ENCODE measurements at places on chromosomes 6 and 20. TPM values are rescaled to one million over a fixed set of nuclear protein-coding genes. Genes with fewer than 3 reads are reported as not detected.
A peak's percentile ranks its signal among the peaks of the same experiment; 100 is the strongest.

Gene ZC3H12D
- 225 TPM for total RNA-seq

Gene MLN
- not detected for total RNA-seq

Gene STK38
- 26.1 TPM for total RNA-seq

Gene ADGRF5
- total RNA-seq = not detected

Gene HDGFL1
- total RNA-seq = not detected

Gene FAM83B
- total RNA-seq = not detected

Gene SRSF12
- not detected for total RNA-seq

Gene KCNB1
- total RNA-seq = 0.10 TPM

- peak; percentile 77 for DNase-seq
These were observed 636 bp upstream of the EEF1A1 start for GRCh38 chr6:73521351-73521985.

DNA sequence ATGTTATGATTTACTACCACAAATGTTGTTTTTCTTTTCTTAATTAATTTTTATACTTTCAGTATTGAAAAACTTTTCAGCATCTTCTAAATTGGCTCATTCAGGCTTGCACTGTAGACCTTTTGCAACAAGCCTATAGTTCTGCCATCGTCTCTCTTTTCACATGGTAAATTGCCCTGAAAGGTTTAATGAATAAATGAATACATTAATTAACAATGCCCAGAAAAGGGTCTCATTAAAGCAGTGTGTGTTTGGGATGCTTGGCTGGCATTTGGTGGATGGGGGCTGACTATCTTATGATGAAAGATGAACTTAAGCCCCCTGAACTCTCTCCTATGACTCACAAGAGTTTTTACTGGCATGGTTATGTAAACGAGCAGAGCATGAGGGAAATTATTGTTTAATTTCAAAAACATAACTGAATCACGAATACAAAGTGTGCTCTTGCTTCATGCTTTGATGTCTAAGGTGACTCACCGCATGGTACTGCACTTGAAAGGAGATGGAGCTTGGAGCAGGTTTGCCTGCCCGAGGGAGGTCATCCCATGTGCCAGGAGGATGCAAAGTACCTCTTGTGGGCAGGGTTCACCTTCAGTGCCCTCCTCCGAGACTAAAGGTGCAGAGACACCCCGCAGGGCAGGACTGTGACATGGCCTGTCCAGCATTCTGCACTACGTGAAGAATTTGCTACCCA, 13.8 kb upstream of the PCK1 start:
- DNase-seq = no peak

- DNase-seq = no peak
These were observed 114.3 kb upstream of the DST start for GRCh38 chr6:56756791-56757587.

DNA sequence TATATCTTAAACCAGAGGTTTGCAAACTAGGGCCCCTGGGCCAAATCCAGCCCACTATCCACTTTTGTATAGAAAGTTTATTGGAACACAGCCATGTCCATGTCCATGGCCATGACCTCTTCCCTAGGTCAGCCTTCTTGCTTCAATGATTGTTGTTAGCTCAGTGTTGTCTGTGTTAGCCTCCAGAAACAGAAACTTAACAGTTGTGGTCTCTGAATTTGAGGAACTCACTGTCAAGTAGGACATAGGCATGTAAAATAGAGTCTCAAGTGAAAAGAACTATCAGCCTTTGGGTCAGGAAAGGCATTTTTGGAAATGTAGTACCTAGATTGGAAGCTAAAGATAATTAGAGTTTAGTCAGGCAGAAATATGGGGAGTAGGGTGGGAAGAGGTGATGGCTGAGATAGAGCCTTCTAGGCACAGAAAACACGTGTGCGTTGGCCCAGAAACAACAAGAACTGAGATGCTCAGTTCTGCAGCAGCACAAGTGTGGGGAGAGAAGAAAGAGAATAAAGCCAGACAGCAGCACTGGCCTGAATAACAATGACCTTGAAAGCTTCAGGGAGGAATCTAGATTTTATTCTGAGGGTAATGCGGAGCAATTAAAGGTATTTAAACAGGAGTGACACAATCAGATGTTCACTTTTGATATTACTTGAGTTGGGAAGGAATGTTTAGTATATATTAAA, 87.0 kb upstream of the OLIG3 start:
- DNase-seq = no peak

- no peak for DNase-seq
These were observed 16.5 kb downstream of the MTHFD1L start for GRCh38 chr6:150881911-150882481.

DNA sequence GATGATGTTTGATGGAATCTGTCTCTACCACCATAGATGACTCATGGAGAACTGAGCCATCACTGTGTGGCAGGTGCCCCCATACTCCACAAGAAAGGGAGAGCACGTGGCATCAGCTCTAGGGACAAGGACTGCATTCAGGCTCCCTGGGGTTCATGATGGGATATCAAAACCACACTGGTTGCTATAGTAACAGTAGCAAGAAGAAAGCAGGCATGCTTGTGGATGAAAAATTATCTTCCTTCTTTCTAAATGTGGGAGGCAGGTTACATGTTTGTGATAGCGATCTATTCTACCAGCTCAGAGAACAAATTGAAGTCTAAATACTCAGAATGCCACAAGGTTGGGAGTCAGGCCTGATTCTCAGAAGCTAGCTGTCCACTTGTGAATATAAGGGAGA, 224.2 kb downstream of the ARHGAP18 start:
- DNase-seq = no peak

DNA sequence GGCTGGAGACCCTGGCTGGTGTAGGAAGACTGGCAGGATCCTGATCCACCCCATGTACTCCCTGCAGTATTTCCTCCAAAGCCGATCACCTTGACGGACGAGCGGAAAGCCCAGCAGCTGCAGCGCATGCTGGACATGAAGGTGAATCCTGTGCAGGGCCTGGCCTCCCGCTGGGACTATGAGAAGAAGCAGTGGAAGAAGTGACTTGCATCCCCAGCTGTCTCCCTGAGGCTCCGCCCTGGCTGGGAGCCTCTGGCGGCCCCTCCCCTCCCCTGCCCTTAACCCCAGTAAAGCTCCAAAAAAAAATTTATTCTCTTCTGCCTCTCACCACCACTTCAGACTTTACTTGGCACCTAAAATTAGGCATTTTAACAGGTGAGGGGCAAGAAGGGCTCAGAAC, 7.0 kb downstream of the COX4I2 start:
- no peak for DNase-seq

DNA sequence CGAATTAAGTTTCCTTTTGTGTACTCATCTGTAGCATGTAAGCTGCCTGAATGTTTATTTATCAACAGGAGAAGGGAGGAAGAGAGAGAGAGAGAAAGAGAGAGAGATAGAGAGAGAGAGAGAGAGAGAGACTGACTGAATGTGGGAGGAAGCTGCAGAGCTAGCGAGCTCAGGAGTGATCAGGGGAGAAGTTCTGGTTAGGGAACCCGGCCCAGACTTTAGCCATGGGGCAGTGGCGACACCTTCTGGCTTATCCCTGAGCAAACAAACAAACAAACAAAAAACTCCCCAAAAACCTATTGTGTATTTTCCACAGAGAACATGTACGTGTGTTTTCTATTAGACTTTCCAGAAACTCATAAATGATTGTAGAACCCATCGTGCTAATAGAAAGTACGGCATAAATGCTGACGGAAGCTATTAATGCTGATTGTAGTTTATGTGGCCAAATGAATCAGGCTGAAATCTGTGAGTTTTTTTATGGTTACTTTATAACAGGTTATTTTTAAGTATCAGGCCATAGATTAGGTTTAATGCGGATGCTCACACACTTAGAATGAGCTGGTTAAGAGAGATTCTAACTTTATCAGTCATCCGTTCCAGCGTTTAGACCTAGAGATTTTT, 92.8 kb downstream of the CLIC5 start:
- peak; percentile 26 for DNase-seq

GRCh38 chr20:22582964-22583772, 1.2 kb downstream of the FOXA2 start:
- DNase-seq = no peak

GRCh38 chr6:152984513-152984872, 1.7 kb upstream of the FBXO5 start:
- DNase-seq = no peak

GRCh38 chr6:102398788-102399390, 1005.4 kb downstream of the GRIK2 start:
- DNase-seq = no peak

GRCh38 chr6:133505681-133506080, 264.5 kb downstream of the EYA4 start:
- DNase-seq = no peak

DNA sequence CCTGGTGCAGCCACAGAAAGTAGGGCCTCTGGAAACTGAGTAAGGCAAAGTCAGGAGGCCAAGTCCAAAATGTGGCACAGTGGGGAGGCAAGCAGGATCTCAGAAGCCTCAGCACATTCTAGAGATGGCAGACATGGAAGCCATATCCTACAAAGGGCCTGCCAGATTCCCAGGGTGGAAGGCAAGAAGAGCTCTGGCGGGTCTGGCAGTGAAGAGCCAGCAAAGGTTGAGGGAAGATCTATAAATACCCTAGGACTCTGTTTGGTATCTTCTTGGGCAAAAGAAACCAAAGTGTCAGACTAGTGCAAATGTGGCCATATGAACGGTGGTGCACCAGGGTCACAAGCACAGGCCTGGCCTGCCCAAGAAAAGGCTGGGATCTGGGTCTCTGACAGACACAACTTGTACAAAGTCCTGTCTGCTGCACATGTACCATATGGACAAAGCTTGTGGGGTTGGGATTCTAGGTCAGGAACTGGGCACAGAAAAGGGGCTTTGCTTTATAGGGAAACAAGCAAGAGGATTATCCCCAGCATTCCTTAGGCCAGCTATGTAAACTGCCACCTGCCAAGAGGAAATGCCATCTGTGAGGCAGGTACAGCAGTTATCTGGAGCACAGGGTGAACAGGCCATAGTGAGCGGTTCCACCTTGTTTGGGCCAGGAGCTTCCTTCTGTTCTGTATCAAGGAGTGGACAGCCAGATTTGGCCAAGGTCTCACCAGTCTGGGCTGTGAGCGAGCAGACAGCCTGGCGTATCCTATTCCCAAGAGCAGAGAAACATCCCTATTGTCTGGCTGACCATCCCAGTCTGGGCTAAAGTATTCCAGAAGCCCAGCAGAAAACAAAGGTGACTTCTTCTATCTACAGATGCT, 36.3 kb upstream of the SLC4A11 start:
- no peak for DNase-seq

DNA sequence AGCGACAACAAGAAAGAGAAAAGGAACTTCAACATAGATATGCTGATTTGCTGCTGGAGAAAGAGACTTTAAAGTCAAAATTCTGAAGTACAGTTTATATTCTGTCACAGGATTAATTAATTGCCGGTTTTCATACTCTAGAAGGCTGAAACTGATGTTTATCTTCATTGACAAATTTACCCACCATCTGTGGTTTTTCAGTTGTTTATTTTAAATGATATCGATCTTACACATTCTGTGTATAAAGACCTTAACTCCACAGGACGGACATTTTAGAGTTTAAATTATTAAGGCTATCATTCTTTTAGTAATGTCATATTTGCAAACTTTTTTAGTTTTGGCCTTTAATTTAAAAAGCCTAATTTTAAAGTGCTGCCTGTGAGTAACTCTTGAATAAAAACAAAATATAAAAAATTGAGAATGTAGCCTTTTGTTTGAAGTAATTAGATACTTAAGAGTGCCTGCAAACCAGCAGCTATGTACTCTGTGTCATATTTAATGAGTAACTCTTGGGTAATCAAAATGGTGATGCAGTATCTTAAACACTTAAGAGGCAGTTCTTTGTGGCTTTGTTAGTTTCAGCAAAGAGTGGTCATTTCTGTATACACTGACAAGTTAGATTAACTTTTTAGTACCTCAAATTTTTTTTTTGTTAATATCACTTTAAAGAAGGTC, 59.3 kb downstream of the CDC5L start:
- no peak for DNase-seq

DNA sequence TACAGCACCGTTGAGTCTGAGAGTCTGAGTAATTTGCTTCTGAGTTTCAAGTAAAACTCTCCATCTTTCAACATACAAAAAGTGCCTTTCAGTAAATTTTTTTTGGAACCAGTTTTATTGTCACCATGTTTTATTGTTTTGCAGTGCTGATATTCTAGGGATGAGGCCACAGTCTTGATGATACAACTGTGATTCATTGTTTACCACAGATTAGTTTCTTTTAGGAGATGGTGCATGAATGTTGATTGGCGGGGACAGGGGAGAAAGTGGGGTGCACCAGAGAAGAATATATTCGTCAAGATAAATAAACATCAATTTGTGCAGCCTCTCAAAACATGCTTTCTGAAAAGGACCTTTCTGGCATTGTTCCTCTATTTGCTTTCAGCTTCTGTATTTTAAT, 109.0 kb downstream of the MCHR2 start:
- no peak for DNase-seq

- DNase-seq = no peak
These were observed 63.5 kb upstream of the E2F3 start for GRCh38 chr6:20338156-20338555.

- no peak for DNase-seq
These were observed 1.8 kb upstream of the UBR2 start for GRCh38 chr6:42561986-42562385.

DNA sequence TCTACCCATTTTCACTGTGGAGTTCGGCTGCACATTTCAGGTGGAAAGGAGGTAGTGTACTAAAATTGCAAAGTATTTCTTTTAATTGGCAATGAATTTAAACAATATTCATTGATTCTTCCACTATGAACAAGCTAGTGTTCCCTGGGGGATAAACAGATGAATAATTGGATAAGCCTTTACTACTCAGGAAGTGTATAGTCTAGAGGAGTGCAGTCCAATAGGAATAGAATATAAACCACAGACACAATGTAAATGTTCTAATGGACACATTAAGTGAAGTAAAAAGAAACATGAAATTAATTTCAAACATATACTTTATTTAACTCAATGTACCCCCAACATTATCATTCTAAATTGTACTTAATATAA, 28.7 kb downstream of the SGK1 start:
- no peak for DNase-seq

DNA sequence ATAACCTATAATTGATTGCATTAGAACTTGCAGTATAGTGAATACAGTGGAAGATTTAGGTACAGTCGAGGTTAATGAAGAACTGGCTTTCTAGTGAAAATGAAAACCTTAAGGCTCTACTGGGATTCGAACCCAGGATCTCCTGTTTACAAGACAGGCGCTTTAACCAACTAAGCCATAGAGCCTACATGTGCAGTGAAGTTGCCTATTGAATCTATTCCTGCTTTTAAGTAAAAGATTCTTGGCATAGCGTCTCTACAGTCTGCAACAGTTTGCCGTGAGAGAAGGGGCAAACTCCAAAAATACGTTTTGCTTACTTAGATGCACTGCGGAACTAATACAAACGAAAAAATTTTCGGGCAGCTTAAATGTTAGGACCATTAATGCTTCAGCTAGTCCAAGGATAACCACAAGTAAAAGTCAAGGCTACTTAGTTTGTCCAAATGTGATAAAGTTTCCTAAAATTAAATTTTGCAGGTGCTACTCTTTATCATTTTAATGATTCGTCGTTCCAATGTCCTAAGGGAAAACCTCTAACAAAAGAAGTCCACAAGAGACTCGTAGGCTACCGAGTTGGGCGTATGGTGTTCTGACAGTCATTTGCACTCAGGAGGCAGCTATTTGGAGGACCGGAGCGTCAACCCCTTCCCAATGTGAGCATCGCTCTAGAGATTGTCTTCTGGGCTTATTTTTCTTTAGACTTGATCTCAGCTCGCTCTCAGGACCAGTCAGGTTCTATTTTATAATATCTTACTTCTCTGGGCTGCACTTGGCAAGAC, 31.3 kb upstream of the ZSCAN23 start:
- no peak for DNase-seq

- DNase-seq = no peak
These were observed 49.8 kb downstream of the SPATA2 start for GRCh38 chr20:49865559-49865958.

GRCh38 chr20:15916623-15917022, 656.6 kb downstream of the KIF16B start:
- DNase-seq = no peak

GRCh38 chr6:144710207-144710606, 425.1 kb downstream of the UTRN start:
- no peak for DNase-seq
